Stimulated activated CD8-positive, alpha-beta memory T cell treated with anti-CD3 and anti-CD28 coated beads, Interleukin-2, amount 100 ng/mL, for 1 hour (primary cell): ENCODE measurements at places on chromosomes 5 and 9.

- no peak for DNase-seq
Measured at GRCh38 chr9:111683392-111683791, 22.0 kb downstream of the GNG10 start.

GRCh38 chr9:98999152-98999525, 55.4 kb downstream of the COL15A1 start:
- no peak for DNase-seq

DNA sequence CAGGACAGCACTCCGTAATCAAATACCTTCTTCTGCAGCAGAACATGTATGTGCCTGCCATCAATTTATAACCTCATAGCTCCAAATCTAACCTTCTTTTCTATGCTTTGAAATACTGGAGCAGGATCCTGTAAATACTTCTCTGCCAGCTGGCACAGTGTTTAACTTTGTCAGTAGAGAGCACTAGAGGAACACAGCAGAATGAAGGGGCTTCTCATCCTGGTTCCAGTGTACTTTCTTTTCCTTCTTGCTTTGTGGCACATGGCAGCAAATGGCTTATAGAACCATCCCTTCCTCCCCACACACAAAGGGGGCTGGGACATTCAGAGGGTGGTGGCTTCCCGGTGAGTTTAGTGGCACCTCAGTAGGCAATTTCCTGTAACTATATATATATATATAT, 3.8 kb upstream of the FBXW11 start:
- DNase-seq, result no peak

- no peak for DNase-seq
Measured at GRCh38 chr9:17735859-17736258, 157.0 kb downstream of the SH3GL2 start.

DNA sequence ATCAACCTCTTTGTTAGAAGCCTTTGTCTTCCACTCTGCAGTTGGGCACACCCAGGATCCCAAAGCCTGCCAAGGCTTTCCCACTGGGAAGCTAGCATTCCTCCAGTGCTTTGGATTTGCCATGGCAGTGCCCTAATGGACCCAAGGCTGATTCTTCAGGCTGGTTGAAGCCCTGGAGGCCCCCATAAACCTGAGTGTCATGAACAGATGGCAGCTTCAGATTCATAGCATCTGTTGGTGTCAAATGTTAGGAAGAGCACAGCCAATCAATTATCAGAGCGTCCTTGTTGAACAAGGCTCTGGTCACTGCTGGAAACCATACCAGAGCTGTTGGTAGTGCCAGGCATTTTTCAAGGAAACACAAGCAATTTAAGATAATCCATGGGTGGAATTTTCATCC, 241.1 kb upstream of the KLF4 start:
- DNase-seq, result no peak

GRCh38 chr5:158899211-158899610, 200.5 kb downstream of the EBF1 start:
- DNase-seq, result no peak
